Activated CD4-positive, alpha-beta T cell treated with anti-CD3 and anti-CD28 coated beads, Interleukin-2, amount 50 U/mL, for 16 hours (primary cell): ENCODE measurements at places on chromosomes 12 and 14.

- peak; percentile 57 for DNase-seq
These were observed 17.1 kb downstream of the CATSPERB start for GRCh38 chr14:91714805-91715204.

GRCh38 chr12:94481734-94482133, 22.1 kb upstream of the CEP83 start:
- no peak for DNase-seq

DNA sequence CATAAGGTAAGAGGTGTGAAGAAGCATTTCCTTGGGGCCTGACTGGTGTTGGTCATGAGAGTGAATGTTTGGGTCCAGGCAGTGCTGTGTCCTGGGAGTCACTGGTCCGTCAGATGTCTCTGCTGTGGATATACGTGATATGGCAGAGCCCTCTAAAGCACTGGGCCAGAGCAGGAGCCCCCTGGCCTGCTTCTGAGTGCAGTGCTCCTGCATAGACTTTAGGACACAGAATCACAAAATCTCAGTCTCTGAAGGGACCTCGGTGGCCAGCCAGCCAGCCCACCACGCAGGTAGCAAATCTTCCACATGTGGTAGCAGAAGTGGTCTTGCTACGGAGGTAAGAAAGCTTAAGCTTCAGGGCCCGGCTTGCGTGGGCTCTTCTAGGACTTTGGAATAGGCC, 18.5 kb upstream of the AQP2 start:
- no peak for DNase-seq

- peak; percentile 14 for DNase-seq
These were observed 245.5 kb downstream of the BCL11B start for GRCh38 chr14:99026471-99026870.

GRCh38 chr14:93954900-93955849, 21.2 kb downstream of the ASB2 start:
- DNase-seq, result peak; percentile 84

- DNase-seq, result no peak
These were observed 362.8 kb upstream of the TMTC1 start for GRCh38 chr12:30146561-30146960.

GRCh38 chr12:107514887-107515445, 170.6 kb upstream of the PWP1 start:
- DNase-seq, result peak; percentile 2

- DNase-seq, result peak; percentile 62
These were observed 263.1 kb upstream of the CRY1 start for GRCh38 chr12:107356266-107356936.

GRCh38 chr12:132218915-132219314, 74.7 kb downstream of the NOC4L start:
- peak; percentile 16 for DNase-seq

GRCh38 chr14:22052795-22053194, 379.2 kb upstream of the OR4E1 start:
- no peak for DNase-seq

- DNase-seq, result no peak
These were observed 733 bp downstream of the TTC7B start for GRCh38 chr14:90815572-90815821.

DNA sequence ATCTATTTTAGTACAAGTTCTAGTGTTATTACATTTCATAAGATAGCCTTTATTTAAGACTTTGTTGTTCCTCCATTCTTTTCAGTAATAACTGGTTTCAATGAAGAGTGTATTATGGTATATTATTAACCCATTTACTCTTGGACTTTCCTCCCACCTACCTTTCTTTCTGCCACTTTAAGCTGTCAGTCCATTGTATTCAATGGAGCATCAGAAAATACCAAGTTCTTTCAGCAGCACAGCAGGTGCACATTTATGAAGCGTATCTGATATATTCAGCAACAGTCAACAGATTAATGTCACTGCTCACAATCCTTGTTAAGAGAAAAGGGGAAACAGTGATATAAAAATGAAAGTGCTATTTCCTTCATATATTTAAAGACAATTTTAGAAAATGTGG, 660.9 kb downstream of the C12orf50 start:
- DNase-seq, result no peak

DNA sequence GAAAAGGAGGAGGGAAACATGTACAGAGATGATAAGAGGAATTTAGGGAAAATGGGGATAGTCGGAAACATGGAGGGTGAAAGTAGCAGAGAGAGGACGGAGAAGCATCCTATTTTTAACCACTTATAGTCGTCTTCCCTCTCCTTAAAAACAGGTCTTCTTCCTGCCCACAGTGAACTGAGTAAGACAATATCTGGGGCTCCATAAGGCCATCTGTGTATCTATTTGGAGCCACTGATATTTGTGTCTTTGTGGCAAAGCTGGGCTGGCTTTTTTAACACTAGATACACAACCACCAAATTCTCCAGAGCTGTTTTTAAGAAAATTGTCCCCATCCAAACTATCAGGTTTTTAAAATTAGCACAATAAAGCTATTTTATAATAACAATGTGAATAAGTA, 109.5 kb upstream of the RAP1B start:
- DNase-seq, result no peak

DNA sequence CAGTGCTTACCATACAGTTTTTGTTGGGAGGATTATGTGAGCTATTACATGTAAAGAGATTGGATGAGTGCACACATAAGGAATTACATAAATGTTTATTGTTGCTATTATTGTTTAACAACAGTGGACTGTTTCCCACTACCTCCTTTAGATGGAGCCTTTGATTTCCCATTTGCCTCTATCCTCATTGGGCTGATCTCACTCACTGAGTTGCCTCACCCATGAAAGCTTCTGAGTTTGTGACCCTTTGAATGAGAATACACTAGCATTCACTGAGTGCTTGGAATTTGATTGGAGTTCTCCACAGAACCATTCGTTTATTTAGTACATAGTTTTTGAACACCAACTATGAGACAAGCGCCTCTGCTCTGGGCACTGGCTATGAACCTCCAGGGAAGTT, 121.0 kb downstream of the HELB start:
- no peak for DNase-seq

GRCh38 chr12:121182222-121182893, 27.6 kb upstream of the P2RX4 start:
- DNase-seq, result peak; percentile 51
